ENCODE measurements at places on chromosomes 7 and 10.

- no peak for DNase-seq
Observed at GRCh38 chr7:124101173-124101768, 68.4 kb upstream of the TMEM229A start.

DNA sequence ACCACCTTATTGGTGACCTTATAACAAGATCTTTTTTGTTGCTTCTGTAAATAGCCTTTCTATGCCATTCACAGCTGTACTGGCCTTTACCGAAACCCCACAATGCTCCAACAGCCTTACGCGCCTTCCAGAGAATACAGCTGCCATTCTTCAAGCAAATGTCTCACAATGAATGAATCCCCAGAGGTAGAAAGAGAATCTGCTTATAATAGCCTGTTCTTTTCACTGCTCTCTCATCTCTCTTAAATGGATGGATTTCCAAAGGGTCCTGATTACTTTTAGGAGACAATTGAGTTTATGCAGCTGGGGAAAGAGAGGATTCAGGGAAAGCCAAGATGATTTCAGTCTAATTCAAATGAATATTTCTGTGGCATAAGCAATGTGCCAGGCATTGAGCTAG lies 183.1 kb upstream of the PDE1C start:
- DNase-seq, result no peak

DNA sequence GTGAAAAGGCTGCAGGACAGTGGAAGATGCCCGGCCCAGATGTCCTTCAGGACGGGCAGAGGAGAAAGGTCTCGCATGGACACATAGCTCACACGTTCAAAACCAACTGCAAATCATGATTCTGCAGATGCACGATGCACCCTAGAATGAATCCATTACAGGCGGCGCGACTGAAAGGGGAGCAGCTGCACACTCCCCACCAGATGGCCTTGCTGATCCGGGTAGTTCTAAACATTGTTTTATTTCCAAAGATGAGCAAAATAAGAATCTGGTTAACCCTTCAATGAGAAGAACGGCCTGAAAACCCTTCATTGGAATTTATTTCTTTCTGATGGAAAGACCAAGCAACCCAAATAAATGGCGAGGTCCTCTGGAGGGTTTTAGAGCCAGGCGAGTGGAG lies 33.8 kb downstream of the CHST15 start:
- DNase-seq, result no peak

- no peak for DNase-seq
Observed at GRCh38 chr7:151575410-151575809, 55.7 kb upstream of the RHEB start.

DNA sequence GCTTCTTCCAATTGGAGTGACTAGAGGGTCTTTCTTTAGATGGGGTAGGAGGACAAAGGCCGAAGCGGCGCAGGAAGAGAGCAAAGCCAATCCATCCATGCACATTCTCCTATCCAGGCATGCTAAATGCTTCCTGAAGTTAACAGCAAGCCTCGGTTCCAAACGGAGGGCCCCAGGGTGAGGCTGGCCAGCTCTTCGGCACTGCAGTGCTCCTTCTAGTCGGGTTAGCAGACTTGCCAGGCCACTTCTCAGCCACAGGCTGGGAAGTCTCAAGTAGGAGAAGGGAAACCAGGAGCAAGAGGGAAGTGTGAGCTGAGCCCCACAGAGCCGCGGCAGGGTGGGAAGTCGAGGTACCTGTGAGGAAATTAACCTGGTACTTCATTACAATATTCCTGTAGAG lies 253.8 kb upstream of the INHBA start:
- DNase-seq, result no peak

DNA sequence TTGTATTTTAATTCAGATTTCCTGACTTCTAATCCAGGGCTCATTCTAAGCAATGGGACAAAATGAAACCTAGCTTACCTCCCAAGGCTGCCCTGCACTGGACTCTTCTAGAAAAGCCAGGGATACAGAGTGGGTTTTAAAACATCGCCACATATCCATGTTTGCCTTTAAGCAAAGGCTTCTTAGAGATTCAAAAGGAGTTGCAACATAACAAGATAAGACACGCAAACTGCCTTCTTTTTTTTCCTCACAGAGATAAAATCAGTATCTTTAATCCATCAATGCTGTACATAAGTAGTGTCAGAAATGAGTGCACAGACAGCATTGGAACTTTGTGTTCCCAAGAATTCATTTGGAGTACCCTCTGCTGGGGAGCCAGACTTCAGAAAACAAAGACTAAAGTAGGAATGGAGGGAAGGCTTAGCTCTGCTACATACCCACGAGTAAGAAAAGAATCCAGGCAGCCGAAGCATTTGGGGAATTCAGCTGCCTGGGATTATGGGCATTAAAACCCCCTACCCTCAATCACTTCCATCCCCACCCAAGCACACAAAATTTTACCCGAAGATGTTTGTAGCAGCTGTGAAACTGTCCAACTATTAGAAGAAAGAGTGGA lies 427.8 kb downstream of the ARL4A start:
- no peak for DNase-seq

DNA sequence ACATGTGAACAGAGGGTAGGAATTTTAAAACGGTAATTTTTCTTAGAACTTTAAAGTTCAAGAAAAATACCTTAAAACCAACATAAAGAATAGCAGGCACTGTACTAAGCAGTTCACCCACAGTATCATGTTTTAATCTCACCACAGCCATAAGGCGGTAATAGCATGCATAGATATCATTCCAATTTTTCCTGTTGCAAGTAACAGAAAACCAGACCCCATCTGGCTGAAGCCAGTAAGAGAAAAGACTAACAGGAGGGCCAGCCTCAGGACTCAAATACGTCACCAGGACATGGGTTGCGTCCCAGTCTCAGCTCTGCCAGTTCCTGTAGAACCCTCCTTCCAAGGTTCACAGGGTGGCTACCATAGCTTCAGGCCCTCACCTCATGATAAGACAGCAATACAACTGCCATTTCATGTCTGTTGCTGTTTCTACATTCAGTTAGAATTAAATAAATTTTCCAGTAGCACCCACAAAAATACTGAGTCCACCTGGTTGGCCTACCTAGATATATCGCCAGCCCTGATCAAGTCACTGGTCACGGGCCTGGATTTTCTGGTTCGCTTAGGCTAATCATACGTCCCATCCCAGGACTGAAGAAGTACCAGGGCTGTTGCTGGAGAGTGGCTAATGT lies 2.0 kb upstream of the RNF32 start:
- DNase-seq, result no peak

DNA sequence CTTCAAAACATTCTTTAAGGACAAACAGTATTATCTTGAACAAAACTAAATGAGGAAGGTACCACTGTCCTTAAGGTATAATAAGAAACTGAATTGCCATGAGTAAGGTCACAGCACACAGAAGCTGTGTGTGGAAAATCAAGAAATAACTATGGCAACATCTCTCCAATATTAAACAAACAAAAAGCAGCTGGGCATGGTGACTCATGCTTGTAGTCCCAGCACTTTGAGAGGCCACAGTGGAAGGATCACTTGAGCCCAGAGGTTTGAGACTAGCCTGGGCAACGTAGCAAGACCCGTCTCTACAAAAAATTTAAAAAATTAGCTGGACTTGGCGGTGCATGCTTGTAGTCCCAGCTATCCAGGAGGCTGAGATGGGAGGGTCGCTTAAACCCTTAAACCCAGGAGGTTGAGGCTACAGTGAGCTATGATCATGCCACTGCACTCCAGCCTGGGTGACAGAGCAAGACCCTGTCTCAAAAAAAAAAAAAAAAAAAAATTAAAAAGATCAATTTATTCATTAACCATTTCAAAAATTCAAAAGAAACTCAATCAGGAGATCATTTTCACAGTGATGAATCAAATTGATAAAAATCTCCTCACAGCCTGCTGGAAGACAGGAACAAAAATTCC lies 195.4 kb downstream of the SKIDA1 start:
- DNase-seq, result peak; percentile 43

- no peak for DNase-seq
Observed at GRCh38 chr7:115910541-115911164, 119.9 kb downstream of the TFEC start.

GRCh38 chr10:13990946-13991345 lies 339.8 kb downstream of the FRMD4A start:
- DNase-seq, result no peak

GRCh38 chr10:79883986-79884385 lies 57.4 kb downstream of the NUTM2E start:
- no peak for DNase-seq

- no peak for DNase-seq
Observed at GRCh38 chr7:94177441-94177840, 173.3 kb upstream of the BET1 start.

- no peak for DNase-seq
Observed at GRCh38 chr7:105766421-105767073, 109.9 kb downstream of the ATXN7L1 start.

DNA sequence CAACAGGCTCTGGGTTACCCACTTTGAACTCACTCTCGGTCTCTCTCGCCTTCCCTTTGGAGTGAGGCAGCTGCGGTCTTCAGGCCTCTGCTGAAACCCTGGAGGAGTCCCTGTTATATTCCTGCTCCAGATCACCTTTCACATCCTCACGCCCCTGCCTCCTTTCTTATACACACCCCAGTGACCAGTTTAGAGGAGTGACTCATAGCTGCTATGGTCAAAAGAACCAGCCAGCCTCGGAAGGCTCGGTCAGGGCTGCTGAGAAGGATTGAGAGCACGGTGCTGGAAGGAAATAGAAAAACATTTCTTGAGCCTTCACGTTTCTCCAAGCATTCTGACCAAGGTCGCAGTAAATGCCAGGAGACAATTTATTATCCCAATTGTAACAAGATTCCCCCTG lies 28.3 kb upstream of the SVOPL start:
- DNase-seq, result no peak

DNA sequence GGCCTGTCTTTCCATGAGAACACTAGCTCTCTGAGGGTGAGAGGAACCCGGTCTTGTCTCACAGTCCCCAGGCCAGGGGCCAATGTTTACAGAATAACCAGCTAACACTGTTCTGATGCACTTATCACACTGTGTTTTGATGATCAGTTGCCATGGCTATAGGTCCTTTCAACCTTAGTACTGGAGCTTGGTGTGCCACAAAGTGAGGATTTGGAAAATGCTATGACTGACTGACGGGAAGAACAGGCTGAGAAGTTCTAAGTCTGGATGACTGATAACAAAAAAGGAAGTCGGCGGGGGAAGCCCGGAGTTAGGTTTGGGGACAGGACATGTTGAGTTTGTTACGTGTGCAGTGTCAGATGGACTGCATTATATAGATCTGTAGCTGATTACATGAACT lies 141.8 kb downstream of the CTTNBP2 start:
- no peak for DNase-seq

- no peak for DNase-seq
Observed at GRCh38 chr10:36574207-36574606, 551.2 kb upstream of the ANKRD30A start.

DNA sequence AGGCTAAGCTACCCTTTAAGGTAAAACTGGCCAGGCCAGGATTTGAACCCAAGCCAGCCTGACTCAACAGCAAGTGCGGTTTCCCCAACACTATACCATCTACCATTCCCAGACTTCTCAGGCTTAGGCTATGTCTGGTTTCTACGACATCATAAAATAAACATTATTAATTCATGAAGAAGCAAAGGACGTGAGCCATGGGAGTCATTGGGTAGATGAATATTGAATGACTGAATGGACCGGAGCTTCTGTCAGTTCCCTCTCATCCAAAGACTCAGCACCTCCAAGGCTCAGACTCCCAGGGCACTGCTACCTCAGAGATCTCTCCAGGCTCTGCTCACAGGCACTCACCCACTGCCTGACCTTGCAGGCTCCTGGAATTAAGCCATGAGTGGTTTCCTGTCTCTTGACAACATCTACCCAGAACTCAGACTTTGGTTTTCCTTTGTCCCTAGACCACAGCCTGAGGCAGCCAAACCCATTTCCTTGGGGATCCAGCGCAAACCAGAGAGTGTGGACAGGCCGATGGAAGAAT lies 64.6 kb upstream of the STEAP1B start:
- peak; percentile 21 for DNase-seq

- no peak for DNase-seq
Observed at GRCh38 chr10:7107285-7107684, 303.5 kb downstream of the SFMBT2 start.

- DNase-seq, result no peak
Observed at GRCh38 chr7:27169658-27170425, 4.3 kb downstream of the HOXA10 start.
